CD4-positive, alpha-beta T cell treated with Interleukin-6 at 100 ng/mL for 8 hours (primary cell): ENCODE measurements at places on chromosomes 7 and 10.
A peak's percentile ranks its signal among the peaks of the same experiment; 100 is the strongest.

DNA sequence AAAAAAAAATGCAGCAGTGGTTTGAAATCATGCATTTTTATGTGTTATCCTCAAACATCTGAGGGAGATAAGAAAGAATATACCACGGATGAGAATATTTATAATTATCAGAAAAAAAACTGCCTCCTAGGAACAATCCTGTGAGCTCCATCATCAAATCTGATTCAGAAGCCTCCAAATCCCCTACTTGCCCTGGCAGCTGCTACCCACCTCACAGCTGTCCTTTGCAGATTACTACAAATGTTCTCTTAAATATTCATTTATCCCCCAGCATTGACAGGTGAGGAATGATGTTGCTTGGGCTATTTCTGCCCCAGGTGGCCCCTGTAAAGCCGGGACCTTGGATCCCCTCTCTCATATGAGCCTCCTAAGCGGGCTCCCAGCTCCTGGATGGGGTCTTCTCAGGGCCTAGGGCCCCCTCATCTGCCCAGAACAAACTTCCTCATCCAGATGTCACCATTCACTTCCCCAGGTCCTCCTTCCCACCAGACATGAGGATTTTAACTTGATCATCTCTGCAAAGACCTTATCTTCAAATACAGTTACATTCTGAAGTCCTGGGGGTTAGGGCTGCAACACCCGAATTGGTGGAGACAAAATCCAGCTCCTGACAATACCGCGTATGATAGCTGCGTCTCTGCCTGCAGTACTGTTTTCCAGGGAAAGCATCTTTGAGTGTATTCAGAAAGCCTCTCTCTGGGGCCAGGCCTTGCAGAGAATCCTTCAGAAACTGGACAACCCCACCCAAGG, 81.9 kb upstream of the INSIG1 start:
- no peak for DNase-seq

GRCh38 chr7:5050676-5051075, 5.0 kb downstream of the RBAK start:
- no peak for DNase-seq

GRCh38 chr10:97921581-97922021, 72.0 kb downstream of the GOLGA7B start:
- DNase-seq = no peak

- DNase-seq = peak; percentile 44
Measured at GRCh38 chr10:58291538-58292174, 22.7 kb downstream of the CISD1 start.

- no peak for DNase-seq
Measured at GRCh38 chr7:43729924-43730248, 563 bp upstream of the COA1 start.

DNA sequence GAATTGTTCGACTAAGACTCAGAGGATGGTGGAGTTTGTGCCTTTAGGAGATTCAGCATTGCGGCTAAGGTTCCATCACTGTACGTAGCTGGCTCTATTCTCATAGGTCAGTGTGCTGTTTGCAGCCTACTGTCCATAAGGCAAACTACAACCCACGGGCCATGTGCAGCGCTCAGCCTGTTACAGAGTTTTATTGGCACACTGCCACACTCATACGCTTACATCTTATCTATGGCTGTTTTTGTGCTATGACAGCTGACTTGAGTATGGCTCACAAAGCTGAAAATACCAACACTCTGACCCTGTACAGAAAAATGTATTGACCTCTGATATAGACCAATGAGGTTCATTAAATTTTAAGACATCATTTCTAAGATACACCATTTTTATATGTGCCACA, 114.5 kb downstream of the ARID5B start:
- no peak for DNase-seq

DNA sequence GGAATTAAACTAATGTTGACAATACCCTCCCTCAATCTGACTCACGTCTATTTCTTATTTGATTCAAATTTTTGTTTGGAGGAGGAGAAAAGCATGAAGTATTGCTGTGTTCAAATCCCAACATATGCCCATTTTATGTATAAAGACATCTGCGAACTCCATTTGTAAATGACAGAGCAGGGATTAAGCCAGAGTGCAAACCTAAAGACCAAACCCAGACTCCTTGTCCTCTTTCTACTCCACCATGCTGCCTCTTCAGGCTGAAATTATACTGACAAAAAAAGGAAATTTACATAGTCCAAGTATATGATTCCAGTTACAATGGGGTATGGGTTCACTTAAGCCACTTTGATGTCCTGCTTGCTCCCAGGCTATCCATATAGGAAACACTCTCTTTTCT, 383.1 kb downstream of the ADRA2A start:
- no peak for DNase-seq

DNA sequence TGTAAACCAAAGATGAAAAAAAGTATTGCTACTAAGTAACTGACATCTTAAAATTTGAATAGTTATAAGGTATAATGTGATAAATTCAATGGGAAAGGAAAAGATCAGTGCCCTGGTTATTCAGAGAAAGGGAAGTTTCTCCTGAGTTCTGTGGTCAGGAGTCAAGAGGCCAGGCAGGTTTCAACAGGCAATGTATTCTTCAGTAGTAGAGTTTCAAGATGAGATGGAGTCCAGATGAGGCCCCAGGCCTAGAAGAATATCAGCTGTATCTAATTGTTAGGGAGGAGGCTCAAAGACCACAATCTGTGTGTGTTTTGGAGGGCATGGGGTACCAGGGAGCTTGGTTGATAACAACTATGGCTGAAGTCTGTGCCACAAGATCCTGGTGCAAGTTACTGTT, 101.4 kb upstream of the DLX6 start:
- no peak for DNase-seq

DNA sequence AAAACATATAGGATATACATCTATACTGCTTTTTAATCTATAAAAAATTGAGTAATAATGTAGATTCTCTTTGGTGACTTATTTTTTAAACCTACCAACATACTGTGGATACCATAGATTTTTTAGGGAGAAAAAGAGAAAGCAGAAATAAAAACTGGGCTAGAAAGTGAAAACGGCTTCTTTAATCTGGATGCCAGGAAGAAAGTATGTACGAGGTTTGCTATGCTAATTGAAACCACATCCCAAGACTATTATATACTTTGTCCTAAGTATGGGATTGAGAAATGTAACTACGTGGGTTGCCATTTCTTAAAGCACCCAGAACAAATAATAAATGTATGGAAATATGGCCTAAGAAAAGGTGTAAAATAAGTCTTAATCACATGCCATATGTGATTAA, 129.0 kb upstream of the NFE2L3 start:
- DNase-seq = no peak

- DNase-seq = peak; percentile 69
Measured at GRCh38 chr7:1175967-1176851, 16.2 kb upstream of the ZFAND2A start.
